ENCODE measurements at places on chromosomes 1 and 21. TPM values are rescaled to one million over a fixed set of nuclear protein-coding genes. Genes with fewer than 3 reads are reported as not detected.

Gene HIVEP3
- 6.2 TPM for polyA plus RNA-seq

GRCh38 chr21:38505654-38506523 is 7.6 kb upstream of the ERG start:
- no peaks in the 10 kb centered on the region for H3K36me3 ChIP-seq
- no peak overlapping the region for H3K4me3 ChIP-seq
- H3K4me1 ChIP-seq = no peaks in the 10 kb centered on the region

Gene PKLR
- 0.03 TPM for polyA plus RNA-seq

DNA sequence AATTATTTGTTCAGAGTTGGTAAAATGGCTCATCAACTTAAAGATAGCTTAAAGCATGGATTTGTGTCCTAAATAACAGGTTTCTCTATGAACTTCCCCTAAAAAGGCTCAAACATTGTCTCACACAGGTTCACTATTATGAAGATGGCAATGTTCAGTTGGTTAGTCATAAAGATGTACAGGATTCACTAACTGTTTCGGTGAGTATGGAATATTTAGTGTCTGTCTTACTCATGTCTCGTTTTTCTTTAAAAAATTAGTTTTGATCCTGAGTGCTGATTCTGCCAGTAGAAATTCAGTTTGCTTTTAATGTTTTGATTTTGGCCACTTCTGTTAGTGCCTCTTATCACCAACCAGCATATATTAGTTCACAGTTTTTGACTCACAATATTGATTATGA is 7.5 kb upstream of the MOV10 start:
- DNase-seq = no peak
- no peak overlapping the region for H3K27ac ChIP-seq
- H3K4me3 ChIP-seq = no peak overlapping the region
- H3K4me1 ChIP-seq = no peaks in the 10 kb centered on the region
- H3K36me3 ChIP-seq = peaks cover 85% of the 10 kb centered on the region

DNA sequence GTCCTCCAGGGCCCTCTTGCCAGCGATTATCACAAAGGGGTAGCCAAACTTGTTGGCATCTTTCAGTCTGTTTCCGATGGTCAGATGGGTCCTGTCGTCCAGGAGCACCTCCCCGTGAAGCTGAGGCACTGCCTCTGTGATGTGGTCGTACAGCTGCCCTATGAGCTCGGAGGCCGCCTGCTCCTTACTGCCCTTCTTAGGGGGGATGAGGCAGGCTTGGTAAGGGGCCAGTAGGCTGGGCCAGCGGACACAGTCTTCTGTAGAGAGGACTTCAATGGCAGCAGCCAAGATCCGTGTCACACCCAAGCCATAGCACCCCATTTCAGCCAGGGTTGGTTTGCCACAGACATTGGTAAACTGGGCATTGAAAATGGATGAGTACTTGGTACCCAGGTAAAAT is 6.5 kb downstream of the PARS2 start:
- peaks cover 27% of the 10 kb centered on the region for H3K36me3 ChIP-seq
- no peaks in the 10 kb centered on the region for H3K27me3 ChIP-seq
- DNase-seq = no peak

Gene LCE3E
- not detected for polyA plus RNA-seq

DNA sequence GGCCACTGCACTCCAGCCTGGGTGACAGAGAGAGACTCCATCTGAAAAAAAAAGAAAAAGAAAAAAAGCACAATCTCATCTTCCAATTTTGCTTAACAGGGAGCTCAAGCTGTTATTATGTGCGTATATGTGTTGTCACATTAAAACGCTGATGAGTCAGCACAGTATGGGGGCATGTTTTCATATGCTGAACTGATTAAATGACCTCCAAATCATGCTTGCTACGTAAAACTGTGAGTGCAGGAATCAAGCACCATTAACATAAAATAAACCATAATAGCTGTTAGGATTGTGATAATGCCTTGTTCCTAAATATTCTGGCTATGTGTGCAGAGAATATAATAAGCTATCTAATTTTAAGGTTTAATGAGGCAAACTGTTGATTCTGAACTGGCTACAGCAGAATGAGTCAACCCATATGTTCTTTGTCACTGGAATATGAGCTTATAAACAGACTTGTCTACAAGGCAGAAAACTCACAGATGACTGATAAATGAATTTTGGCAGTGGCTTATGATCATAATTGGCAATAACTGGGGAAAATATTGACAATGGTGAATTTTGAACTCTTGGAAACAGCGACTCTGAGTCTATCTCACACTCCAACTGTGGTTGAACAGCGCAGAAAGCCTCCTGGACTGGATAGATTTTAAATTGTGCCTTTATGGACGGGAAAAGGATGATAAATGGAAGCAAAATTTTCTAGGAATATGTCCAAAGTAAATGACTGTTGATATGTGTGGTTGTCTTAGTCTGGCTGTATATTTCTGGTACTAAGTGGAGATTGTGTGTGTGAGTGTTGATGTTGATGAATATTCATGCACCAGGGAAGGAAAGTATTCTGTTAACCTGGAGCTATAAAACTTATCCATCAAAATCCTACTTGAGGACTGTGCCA is 75.5 kb downstream of the VCAM1 start:
- no peak for DNase-seq
- H3K4me3 ChIP-seq = no peak overlapping the region
- no peaks in the 10 kb centered on the region for H3K27me3 ChIP-seq
- H3K4me1 ChIP-seq = no peaks in the 10 kb centered on the region

- H3K27ac ChIP-seq = peak overlapping the region; percentile 38
- H3K36me3 ChIP-seq = no peaks in the 10 kb centered on the region
- 0 out of 2 replicates have a peak, but pooled peaks cover 5% of the 10 kb centered on the region for H3K4me1 ChIP-seq
- H3K4me3 ChIP-seq = no peak overlapping the region
These were observed 126.9 kb upstream of the DUSP10 start for GRCh38 chr1:221868593-221869303.

DNA sequence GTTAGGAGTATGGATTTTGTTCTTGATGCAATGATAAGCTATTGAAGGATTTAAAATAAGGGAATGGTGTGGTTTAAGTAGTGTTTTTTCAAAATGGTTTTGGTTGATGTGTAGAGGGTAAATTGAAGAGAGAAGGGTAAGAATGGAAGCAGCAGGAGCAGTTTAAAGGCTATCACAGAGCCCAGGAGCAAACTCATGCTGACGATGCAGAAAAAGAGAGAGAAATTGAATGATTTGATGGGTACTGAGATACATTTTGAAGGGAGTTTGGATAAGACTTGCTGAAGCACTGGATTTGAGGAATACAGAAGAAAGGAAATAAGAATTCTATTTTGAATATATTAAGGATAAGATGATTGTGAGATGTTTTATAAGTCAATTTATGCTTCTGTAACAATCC is 300.8 kb upstream of the LYPLAL1 start:
- H3K36me3 ChIP-seq = no peaks in the 10 kb centered on the region
- no peak overlapping the region for H3K4me3 ChIP-seq
- H3K27ac ChIP-seq = no peak overlapping the region
- peaks cover 6% of the 10 kb centered on the region for H3K4me1 ChIP-seq
- DNase-seq = no peak

- no peak for DNase-seq
- no peak overlapping the region for H3K27ac ChIP-seq
- no peaks in the 10 kb centered on the region for H3K36me3 ChIP-seq
- H3K27me3 ChIP-seq = no peaks in the 10 kb centered on the region
These were observed 179.1 kb downstream of the DUSP10 start for GRCh38 chr1:221562542-221563475.

GRCh38 chr1:218895064-218895587 is 278.6 kb upstream of the LYPLAL1 start:
- H3K27me3 ChIP-seq = no peaks in the 10 kb centered on the region
- no peak for DNase-seq
- no peak overlapping the region for H3K27ac ChIP-seq
- H3K4me1 ChIP-seq = no peaks in the 10 kb centered on the region
- H3K4me3 ChIP-seq = no peak overlapping the region

Gene AADACL4
- polyA plus RNA-seq = 0.32 TPM

DNA sequence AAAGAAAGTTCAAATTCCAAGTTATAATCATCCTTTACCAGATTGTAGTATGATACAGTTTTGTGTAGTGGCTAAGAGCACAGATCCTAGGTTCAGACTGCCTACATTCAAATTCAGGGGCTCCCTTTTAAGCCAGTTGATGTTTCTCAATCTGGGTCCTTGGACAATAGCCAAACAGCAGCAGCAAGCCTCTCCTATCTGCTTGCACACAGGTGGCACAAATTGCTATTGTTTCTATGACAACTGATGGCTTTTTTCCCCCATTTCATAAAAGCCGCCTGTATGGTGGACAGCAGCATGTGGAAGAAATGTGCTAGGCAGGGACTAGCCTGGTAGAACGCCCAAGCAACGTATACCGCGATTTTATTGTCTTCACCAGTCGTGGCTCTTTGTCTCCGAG is 76.5 kb downstream of the S1PR1 start:
- H3K27me3 ChIP-seq = no peaks in the 10 kb centered on the region
- no peaks in the 10 kb centered on the region for H3K36me3 ChIP-seq
- DNase-seq = no peak
- H3K4me3 ChIP-seq = no peak overlapping the region
- no peaks in the 10 kb centered on the region for H3K4me1 ChIP-seq

DNA sequence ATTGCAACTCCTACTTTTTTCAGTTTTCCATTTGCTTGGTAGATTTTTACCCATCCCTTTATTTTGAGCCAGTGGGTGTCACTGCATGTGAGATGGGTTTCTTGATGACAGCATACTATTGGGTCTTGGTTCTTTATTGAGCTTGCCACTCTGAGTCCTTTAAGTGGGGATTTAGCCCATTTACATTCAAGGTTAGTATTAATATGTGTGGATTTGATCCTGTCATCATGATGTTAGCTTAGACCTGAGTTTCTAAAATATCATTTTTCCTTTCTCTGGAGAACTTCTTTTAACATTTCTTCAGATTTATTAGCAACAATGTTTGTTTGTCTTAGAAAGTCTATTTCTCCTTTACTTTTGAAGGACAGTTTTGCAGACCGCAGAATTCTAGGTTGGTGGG is 11.8 kb upstream of the S100B start:
- H3K4me1 ChIP-seq = no peaks in the 10 kb centered on the region
- DNase-seq = no peak
- H3K27me3 ChIP-seq = no peaks in the 10 kb centered on the region
- H3K4me3 ChIP-seq = no peak overlapping the region
- H3K27ac ChIP-seq = no peak overlapping the region

GRCh38 chr1:48676822-48677221 is 99.9 kb downstream of the BEND5 start:
- no peak overlapping the region for H3K27ac ChIP-seq
- H3K27me3 ChIP-seq = no peaks in the 10 kb centered on the region
- no peak overlapping the region for H3K4me3 ChIP-seq
- H3K36me3 ChIP-seq = no peaks in the 10 kb centered on the region

DNA sequence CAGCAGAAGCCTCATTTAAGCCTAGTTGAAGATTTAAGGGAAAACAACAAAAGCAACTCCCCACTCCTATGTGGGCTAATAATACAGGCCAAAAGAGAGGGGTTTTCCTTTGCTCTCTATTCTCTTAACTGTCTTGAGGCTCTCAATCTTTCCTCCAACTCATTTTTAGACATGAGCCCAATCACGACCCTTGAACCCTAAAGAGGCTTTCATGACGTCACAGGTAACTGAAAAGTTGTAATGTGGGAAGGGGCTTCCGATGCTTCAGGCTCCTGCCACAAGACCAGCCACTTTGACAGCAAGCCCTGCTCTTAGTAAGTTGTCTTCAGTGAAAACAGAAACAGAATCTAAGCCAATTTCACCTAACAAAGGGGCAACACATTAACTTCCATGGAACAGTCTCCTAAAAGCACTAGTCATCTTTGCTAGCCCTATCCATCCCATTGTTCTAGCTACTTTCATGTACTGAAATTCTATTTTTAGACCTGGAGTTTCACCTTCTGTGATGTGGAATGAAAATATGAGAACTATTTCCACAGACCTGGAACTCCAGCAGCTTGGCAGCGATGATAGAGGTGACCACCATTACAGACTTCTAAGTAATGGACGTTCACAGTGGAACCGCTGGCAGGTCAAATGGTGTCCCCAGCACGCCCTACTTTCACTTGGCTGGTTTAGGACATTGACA is 36.3 kb downstream of the GPR161 start:
- H3K36me3 ChIP-seq = peaks cover 52% of the 10 kb centered on the region
- H3K4me1 ChIP-seq = peaks cover 17% of the 10 kb centered on the region
- H3K27me3 ChIP-seq = no peaks in the 10 kb centered on the region
- no peak overlapping the region for H3K27ac ChIP-seq
- no peak overlapping the region for H3K4me3 ChIP-seq
- DNase-seq = no peak

Gene LCE1C
- not detected for polyA plus RNA-seq

- DNase-seq = no peak
- H3K27ac ChIP-seq = no peak overlapping the region
- H3K4me1 ChIP-seq = 0 out of 2 replicates have a peak, but pooled peaks cover 6% of the 10 kb centered on the region
- no peaks in the 10 kb centered on the region for H3K36me3 ChIP-seq
- no peaks in the 10 kb centered on the region for H3K27me3 ChIP-seq
- no peak overlapping the region for H3K4me3 ChIP-seq
These were observed 71.9 kb downstream of the LHX9 start for GRCh38 chr1:197989058-197989457.

Gene PERM1
- polyA plus RNA-seq = 0.25 TPM

DNA sequence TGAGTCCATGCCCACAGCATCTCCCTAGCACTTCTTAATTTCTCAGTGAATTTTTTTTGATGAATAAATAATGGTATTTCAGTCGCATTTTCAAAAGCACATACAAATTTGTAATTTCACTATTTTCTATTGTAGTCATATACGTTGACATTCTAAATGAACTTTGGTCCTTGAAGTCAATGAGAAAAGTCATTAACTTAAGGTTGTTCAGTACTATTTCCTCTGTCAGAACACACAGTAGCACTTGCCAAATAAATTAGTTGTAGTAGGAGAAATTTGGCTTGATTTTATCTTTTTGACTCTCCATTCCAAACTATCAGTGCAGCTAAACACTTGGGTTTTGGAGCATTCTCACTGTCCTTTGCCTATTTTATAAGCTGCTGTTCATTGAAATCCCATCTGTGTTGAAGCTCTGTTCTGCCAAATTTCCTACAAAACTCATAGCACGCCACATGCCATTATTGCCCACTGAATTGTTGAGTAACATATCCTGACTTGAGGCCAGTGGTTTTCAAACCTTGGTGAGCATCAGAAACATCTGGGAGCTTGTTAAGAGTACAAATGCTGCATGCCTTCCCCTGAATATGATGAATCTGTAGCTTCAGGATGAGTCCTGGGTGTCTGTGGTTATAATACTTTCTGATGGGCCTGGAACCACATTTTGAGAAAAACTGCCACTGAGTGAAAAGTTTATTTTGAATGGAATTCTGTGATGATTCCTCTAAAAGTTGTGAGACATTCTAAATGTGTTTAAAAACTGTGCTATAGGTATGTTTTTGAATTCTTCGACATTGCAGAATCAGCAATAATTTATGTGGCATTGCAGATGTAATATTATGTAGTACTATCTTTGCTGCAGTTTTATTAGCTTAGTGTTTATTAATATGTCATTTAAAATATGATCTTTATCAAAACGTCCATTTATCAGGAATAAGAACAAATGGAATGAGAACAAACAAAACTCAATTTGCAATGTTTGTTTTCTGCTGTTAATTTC is 78.9 kb downstream of the DNM3 start:
- H3K27ac ChIP-seq = no peak overlapping the region
- H3K4me3 ChIP-seq = no peak overlapping the region
- no peaks in the 10 kb centered on the region for H3K36me3 ChIP-seq
- DNase-seq = no peak
- H3K4me1 ChIP-seq = no peaks in the 10 kb centered on the region
- H3K27me3 ChIP-seq = no peaks in the 10 kb centered on the region
